ENCODE measurements at places on chromosomes 1 and 21.

DNA sequence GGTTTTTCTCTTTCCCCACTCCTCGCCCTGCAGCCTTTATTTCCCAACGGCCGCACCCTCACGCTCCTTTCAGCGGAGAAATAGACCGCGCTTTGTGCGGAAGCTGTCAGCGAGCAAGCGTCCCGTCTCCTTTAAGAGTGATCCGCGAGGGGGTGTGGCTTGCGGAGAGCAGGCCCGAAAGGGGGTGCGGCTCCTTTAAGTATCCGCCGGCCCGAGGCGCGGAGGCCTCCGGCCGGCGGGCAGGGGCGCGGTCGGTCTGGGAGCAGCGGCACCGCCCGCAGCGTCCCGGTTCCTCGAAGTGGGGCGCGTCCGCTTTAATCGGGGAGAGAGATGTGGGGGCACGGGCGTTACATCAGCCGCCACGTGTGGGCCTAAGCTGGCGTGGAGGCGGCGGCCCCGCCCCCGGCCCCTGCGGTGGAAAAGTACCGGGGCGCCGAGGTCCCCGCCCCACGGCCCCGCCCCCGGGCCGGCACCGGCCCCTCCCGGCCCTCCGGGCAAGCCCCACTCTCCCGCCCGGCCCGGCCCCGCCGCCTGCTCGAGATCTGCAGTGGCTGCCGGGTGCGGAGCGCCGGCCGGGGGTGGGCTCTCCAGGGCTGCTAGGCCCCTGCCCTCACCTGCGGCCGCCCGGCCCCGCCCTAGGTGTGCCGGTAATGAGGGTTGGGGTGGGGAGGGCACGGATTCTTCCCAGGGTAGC, 1.2 kb downstream of the SLC6A9 start:
- DNase-seq, result peak; percentile 90

DNA sequence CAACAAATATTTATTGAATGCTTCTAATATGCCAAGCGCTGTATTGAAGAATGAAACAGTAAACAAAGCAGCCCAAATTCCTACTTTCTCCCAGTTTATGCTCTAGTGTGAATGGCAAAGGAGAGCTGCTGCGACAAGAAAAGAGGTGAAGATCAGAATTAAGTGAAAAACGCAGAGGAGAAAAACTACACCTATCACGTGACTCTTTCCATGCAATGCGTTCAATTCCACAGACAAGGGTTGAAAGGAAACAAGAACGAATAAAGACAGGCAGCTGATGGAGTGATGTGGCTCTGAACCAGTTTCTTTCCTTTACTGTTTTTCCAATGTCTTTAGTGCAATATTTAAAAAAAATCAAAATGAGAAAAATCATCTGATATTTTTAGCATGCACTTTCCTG, 23.6 kb downstream of the MT1HL1 start:
- no peak for DNase-seq

GRCh38 chr1:235102993-235103411, 25.6 kb downstream of the TOMM20 start:
- no peak for DNase-seq

- DNase-seq, result no peak
Measured at GRCh38 chr1:25771221-25772114, 28.5 kb upstream of the SELENON start.

- DNase-seq, result no peak
Measured at GRCh38 chr1:173195596-173196088, 11.5 kb downstream of the TNFSF4 start.

DNA sequence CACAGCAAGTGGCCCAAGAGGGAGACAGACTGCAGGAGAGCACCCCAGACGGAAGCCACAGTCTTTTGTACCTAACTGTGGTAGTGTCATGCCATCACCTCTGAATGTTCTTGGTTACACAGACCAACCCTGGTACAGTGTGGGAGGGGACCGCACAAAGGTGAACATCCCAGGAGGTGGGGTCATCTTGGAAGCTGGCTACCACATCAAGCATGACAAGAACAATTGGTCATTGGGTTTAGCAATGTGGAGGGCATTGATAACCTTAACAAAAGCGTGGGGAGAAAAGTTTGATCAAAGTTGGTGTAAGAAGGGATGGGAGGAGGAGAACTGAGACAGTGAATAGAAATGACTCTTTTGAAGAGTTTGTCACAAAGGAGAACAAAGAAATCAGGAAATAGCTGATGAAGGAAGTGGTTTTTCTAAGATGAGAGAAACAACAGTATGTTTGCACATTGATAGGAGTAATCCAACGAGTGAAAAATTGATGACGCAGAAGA, 87.1 kb upstream of the CACNA1E start:
- DNase-seq, result no peak

- peak; percentile 98 for DNase-seq
Measured at GRCh38 chr1:64039390-64039926, 164.0 kb upstream of the UBE2U start.

DNA sequence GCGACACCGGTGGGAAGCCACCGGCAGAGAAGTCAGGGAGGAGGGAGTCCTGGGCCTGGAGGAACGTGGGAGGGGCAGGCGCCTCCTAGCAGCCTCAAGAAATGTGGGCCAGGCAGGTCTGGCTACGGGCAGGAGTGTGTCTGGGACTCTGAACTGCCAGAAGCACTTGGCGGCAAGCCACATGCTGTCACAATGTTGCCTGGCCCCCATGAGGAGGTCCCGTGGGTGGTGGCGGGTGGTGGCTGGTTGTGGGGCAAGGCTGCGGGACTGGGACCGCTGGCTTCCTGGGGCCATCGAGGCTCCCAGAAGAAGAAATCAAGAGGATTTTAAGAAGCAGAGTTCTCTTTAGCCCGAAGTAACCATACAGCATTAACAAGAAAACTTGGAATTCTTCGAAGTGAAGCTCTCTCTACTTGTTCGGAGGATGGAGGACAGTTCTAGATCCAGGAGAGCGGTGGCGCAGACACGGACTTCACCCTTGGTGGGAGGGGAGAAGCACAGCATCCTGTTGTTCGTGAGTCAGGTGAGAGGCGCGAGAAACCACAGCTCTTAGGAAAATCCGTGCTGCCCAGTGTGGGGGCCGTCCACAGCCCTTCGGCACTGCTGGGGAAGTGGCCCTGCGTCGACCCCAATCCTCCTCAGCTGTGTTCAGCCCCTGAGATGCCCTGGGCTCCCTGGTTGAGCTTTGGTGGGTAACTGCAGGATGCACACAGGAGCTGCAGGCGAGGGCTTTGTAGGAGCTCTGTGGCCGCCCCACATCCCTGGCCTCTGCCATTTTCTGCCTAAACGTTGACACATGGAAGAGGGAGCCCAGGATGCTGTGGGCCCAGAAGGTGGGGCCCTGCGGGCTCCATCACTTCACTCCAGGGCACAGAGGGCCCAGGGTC, 12.4 kb downstream of the SKI start:
- DNase-seq, result peak; percentile 18

- DNase-seq, result no peak
Measured at GRCh38 chr1:219940707-219941106, 12.3 kb upstream of the SLC30A10 start.

DNA sequence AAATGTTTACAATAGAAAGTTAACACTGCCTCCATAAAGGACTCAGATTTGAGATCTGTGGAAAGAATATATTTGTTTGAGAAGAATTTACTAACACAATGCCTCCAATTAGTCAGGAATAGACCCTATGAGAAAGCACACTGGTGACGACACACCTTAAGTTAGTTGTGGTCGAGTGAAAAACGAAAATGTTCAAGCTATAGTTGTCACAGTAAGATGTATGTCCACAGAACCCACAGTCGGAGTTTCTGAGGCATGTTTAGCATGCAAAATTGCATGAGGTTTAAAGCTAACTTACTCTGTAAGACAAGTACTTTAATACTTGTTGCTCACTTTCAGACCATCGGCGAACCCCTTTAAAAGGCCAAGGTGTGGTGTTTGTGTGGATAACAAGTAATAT, 69.9 kb upstream of the SIPA1L2 start:
- DNase-seq, result no peak

- no peak for DNase-seq
Measured at GRCh38 chr1:38076455-38076854, 29.9 kb upstream of the POU3F1 start.

GRCh38 chr1:154607106-154607608, 829 bp downstream of the ADAR start:
- peak; percentile 42 for DNase-seq

GRCh38 chr1:203592730-203593129, 33.9 kb upstream of the ATP2B4 start:
- DNase-seq, result no peak

GRCh38 chr1:110390096-110390495, 730 bp downstream of the SLC16A4 start:
- DNase-seq, result peak; percentile 63

DNA sequence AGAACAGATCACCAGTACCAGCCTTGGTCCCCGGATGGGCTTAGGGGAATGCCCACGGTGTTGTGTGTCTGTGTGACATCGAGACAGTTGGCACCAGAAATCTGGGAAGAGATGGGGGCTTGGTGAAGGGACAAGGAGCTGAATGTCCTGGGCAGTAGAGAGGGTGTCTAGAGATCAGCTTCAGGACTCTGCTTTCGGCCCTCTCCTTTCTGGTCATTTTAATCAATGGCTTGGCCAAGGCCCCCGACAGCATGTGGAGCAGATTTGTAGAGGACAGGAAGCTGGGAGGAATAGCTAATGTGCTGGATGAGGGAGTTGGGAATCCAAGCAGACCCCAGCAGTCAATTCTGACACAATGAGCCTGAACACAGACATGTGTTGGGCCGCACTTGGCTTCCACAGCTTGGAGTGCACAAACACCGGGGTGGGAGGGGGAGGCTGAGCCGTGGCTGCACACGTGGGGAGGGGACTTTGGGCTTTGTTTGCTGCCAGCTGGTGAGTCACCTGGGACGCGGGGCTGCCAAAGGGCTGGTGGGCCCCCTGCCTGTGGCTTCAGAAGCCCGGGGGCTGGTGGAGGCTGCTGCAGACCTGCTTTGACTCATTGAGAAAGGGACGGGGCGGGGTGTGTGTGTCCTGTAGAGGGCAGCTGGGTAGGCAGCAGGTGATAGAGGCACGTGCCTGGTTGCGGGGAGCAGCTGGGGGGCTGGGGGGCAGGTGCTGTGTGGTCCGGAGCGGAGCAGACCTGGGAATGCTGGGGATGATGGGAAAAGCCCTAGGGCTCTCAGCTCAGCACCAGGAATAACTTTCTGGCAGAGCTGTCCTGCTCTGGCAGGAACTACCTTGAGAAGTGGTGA, 20.9 kb downstream of the SLC1A7 start:
- no peak for DNase-seq

- no peak for DNase-seq
Measured at GRCh38 chr1:231494439-231495110, 33.9 kb upstream of the TSNAX start.

DNA sequence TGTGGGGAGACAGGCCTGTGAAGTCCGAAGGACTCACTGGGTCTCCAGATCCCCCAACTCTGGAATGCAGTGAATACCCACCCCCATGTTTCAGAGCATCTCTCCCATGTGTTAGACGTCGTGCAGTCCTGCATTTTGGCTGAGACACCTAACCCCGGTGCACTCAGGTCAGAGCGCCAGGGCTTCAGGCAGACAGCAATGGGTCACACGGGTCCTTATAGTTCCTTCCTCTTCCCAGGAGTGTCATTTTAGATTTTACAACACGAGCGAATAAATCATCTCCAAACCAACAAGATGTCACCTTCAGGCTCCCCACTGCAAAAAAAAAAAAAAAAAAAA, 5.1 kb downstream of the PRRX1 start:
- DNase-seq, result no peak

DNA sequence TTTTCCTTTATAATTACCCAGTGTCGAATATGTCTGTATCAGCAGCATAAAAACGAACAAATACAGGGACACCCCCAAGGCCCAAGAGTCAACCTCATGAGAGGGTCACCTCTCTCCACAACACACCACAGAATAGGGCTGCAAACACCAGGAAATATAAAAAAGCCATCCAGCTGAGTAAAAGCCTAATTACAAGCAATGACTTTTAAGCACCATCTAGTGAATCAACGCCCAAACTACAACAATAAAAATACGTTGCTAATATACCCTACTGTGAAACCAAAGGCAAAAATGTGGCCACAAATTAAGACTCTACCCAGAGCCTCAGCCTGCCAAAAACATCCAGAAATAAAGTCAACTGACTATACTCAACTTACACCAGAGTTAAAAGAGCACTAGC, 817.9 kb upstream of the NEGR1 start:
- DNase-seq, result peak; percentile 7

- no peak for DNase-seq
Measured at GRCh38 chr1:26984291-26984690, 9.2 kb upstream of the TRNP1 start.
